ENCODE measurements at places on chromosomes 1 and 21.

DNA sequence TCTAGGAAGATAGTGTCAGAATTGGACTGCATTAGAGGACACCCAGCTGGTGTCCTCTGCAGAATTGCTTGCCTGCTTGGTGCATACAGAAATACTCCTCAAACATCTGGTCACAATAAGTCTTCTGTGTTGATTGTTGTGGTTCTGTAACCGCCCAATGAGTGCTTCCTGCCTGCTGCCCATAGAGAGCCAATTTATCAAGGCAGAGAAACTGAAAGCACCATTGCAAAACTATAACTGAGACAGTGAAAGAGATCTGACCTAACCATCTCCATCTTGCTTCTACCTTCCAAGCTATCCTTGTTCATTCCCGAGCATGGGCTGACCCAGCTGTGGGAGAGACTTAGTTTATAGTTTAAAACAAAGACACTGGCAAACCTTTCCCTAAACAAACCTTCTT lies 462.4 kb upstream of the RGS18 start:
- DNase-seq: no peak

GRCh38 chr1:60036856-60037460 lies 36.6 kb downstream of the C1orf87 start:
- no peak for DNase-seq

DNA sequence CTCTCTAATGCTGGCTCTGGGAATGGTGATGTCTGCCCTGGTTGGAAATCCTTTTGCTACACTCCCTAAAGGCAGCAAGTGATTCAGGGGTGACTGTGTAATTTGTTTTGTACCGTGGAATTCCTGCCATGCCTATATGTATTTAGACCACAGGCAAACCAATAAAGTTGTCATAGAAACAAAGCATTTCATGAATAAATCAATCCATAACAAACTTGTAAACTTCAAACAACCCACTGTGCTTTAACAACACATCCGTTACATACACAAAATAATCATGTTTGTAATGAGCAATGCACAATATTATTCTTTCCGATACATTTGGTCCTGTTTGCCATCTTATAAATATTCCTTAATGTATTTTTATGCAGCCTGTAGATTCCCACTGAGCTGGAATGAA lies 330.3 kb upstream of the SNX7 start:
- no peak for DNase-seq

- no peak for DNase-seq
Measured at GRCh38 chr1:107344268-107344760, 203.5 kb downstream of the NTNG1 start.

- DNase-seq: no peak
Measured at GRCh38 chr1:167791281-167792187, 69.8 kb downstream of the MPZL1 start.

GRCh38 chr1:163928069-163928468 lies 606.3 kb downstream of the NUF2 start:
- DNase-seq: no peak

DNA sequence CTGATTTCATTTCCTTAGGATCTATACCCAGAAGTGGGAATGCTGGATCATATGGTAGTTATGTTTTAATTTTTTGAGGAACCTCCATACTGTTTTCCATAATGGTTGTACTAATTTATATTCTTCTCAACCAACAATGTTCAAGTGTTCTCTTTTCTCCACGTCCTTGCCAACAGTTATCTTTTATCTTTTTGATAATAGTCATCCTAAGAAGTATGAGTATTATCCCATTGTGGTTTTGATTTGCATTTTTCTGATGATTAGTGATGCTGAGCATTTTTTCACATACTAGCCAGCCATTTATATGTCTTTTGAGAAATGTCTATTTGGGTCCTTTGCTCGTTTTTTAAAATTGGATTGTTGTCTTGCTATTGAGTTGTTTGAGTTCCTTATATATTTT lies 38.5 kb downstream of the ABCD3 start:
- no peak for DNase-seq

- no peak for DNase-seq
Measured at GRCh38 chr1:75522389-75522788, 88.5 kb downstream of the SLC44A5 start.

DNA sequence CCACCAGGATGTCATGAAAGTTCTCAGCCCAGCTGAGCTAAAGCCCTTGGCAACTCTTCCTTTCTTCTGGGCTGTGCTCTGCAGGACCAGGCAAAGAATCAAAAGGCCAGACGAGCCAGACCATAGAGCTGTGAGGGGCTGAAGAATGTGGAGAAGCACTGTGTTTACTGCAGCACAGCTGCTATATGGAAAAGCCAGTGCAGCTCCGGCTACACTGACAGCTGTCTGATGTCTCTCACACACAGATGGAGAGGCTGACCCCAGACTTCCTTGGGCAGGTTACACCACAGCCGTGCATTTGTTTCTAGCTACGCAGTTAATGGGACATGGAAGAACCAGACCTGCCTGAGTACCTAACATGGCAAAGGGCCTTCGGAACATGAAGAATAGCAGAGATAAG lies 40.3 kb downstream of the CD247 start:
- no peak for DNase-seq

Data from cortex of kidney (tissue), 1 donor.